ENCODE measurements at places on chromosomes 2 and 18. TPM values are rescaled to one million over a fixed set of nuclear protein-coding genes. Genes with fewer than 3 reads are reported as not detected.

TMEM17 gene
- 1.4 TPM for total RNA-seq

IRS1 gene
- 0.05 TPM for total RNA-seq

PAIP2B gene
- total RNA-seq: 0.27 TPM

UGT1A3 gene
- not detected for total RNA-seq

KIF3C gene
- total RNA-seq: 10.2 TPM

USP34 gene
- 48.1 TPM for total RNA-seq

TRIB2 gene
- total RNA-seq: 25.7 TPM

IL1A gene
- total RNA-seq: 5.5 TPM

TGFA gene
- total RNA-seq: 4.7 TPM

All from mammary microvascular endothelial cell (primary cell).